NCI-H2227 treated with DMSO at 0.1 percent for 48 hours (cell line): ENCODE measurements at places on chromosomes 6 and 20.

GRCh38 chr6:84249724-84250123, 22.3 kb upstream of the CEP162 start:
- DNase-seq, result no peak

DNA sequence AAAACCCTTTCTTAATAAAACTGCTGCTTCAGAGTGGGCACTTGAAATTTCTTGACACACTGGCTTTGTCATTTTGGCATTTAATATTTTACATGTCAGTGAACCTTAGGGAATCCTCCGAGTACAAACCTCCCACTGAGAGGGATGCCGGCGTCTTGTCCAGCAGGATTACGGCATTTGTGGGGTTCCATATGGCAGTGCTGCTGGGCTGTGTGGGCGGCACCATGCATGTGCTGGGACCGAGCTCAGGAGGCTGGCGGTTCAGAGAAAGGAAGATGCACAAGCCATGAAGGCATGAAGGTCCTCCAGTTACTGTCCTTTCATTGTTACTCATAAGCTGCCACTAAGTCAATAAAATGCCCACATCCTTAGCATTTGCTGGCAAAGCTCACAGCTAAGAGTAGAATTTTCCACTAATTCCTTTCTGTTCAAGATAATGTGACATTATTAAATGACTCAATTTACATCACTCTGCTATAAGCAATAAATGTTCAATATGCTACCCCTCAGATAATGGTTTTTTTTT, 61.4 kb downstream of the LY86 start:
- DNase-seq, result no peak

DNA sequence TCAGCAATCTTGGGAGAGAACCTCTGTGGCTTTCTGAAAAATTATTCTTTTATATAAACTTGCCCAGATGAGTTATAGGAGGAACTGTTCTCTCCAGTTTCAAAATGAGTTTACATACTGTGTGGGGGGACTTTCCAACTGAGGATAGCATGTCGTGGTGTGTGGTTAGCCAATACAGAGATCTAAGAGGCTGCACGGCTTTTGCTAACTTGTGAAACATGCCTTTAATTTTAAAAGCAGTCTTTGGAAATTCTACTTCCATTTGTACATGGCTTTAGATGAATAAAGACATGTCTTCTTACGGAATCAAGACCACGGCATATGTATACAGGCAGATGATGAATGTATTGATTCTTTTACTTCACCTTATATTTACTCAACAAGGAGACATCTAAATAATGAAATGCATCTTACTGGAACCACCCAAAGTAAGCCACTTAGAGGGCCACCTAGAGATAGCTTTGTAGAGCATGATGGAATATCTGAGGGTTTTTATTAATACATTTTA, 39.8 kb downstream of the HIVEP1 start:
- no peak for DNase-seq

- peak; percentile 84 for DNase-seq
Measured at GRCh38 chr6:17580518-17581048, 19.5 kb upstream of the FAM8A1 start.

DNA sequence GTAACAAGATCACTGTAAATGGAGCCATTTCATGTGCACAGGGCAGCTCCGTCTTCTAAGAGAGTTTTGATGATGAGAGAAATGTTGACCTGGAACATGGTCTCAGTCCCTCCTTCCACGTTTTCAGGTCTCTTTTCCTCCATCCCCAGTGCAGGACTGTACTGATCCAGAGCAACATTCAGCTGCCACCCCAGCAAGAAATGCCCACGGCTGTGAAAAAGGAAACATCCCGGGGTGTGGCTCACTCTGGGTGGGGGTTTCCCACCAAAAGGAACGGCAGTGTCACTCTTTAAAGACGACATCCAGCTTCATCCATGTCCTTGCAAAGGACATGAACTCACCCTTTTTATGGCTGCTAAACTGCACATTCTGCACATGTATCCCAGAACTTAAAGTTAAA, 92.6 kb downstream of the ERMARD start:
- no peak for DNase-seq

DNA sequence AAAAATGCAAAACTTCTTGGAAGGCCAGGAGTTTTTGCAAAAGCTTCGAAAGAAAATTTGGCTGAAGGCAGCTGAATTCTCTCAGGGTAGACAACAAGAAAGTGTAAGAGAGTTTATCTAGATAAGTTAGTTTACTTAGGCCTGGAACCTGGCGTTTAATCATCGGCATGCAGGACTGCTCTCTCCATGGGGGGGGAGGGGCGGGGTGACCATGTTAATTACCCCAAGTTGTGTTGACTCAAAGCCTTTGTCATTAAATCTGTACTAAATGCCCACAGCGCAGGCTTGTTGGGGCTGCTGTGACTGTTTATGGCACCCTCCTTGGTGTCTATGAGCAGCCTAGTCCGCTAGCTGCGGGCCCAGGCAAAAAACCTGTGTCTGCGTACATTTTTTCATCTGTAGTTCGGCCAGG, 20.1 kb upstream of the ZNF451 start:
- no peak for DNase-seq
